ENCODE measurements at places on chromosomes 3 and 15. TPM values are rescaled to one million over a fixed set of nuclear protein-coding genes. Genes with fewer than 3 reads are reported as not detected.

MAPKBP1 gene
- total RNA-seq, result 30.5 TPM

BUB1B gene
- 3.6 TPM for total RNA-seq

SI gene
- total RNA-seq, result not detected

SLCO2A1 gene
- not detected for total RNA-seq

PLCH1 gene
- 0.09 TPM for total RNA-seq

SAMMSON gene
- total RNA-seq, result not detected
